ENCODE measurements at places on chromosomes 3 and 15. TPM values are rescaled to one million over a fixed set of nuclear protein-coding genes. Genes with fewer than 3 reads are reported as not detected.

CMTM8 gene
- 10.8 TPM for polyA plus RNA-seq

P2RY14 gene
- polyA plus RNA-seq: 0.27 TPM

ZNF774 gene
- polyA plus RNA-seq: 7.8 TPM

AQP9 gene
- polyA plus RNA-seq: 0.45 TPM

EXD1 gene
- not detected for polyA plus RNA-seq

STXBP5L gene
- 0.15 TPM for polyA plus RNA-seq

GPR62 gene
- 0.74 TPM for polyA plus RNA-seq
